Immature natural killer cell (primary cell): ENCODE measurements at places on chromosomes 1 and 21. TPM values are rescaled to one million over a fixed set of nuclear protein-coding genes. Genes with fewer than 3 reads are reported as not detected.

C1orf116 gene
- not detected for polyA plus RNA-seq

CLCA1 gene
- not detected for polyA plus RNA-seq

C4BPB gene
- not detected for polyA plus RNA-seq

ERICH3 gene
- polyA plus RNA-seq, result not detected

WNT2B gene
- polyA plus RNA-seq, result 0.03 TPM

BRINP3 gene
- not detected for polyA plus RNA-seq

PGLYRP4 gene
- not detected for polyA plus RNA-seq

VWA1 gene
- polyA plus RNA-seq, result not detected

EVA1C gene
- 9.0 TPM for polyA plus RNA-seq

LRRC38 gene
- polyA plus RNA-seq, result not detected

FMOD gene
- not detected for polyA plus RNA-seq

PRKCZ gene
- polyA plus RNA-seq, result 14.0 TPM

EDN2 gene
- not detected for polyA plus RNA-seq

BTF3L4 gene
- 70.0 TPM for polyA plus RNA-seq

ANKRD35 gene
- polyA plus RNA-seq, result 0.86 TPM

KRTAP13-4 gene
- not detected for polyA plus RNA-seq

NKAIN1 gene
- not detected for polyA plus RNA-seq

LMX1A gene
- polyA plus RNA-seq, result not detected

PTPN14 gene
- polyA plus RNA-seq, result 0.04 TPM

YBX1 gene
- 70.0 TPM for polyA plus RNA-seq

C1QTNF12 gene
- not detected for polyA plus RNA-seq

CACNA1E gene
- polyA plus RNA-seq, result not detected

FMO1 gene
- polyA plus RNA-seq, result not detected

UTS2 gene
- polyA plus RNA-seq, result 33.0 TPM

CD164L2 gene
- polyA plus RNA-seq, result not detected

IL12RB2 gene
- 40.5 TPM for polyA plus RNA-seq

CFAP107 gene
- not detected for polyA plus RNA-seq

IVL gene
- not detected for polyA plus RNA-seq
